GM06990 (cell line): ENCODE measurements at places on chromosomes 11 and 22.

- DNase-seq = no peak
These were observed 67.7 kb downstream of the THAP12 start for GRCh38 chr11:76313271-76313670.

DNA sequence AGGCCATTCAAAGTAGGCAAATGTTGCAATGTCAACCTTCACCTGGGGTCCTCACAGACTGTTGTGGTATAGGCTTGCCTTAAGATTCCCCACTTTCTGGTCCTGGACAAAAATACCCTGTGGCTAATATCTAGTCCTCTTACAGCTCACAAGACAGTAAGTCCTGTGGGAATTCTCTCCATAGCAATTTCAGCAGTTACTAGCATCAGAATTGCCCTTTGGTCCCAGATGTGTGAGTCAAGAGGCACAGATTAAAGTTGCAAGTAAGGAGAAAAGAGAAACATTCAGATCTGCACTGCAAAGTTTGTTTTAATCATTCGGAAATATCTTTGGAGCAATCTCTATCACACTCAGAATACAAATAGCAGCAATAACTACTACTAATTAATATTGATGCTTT lies 420.2 kb downstream of the NTM start:
- no peak for DNase-seq

DNA sequence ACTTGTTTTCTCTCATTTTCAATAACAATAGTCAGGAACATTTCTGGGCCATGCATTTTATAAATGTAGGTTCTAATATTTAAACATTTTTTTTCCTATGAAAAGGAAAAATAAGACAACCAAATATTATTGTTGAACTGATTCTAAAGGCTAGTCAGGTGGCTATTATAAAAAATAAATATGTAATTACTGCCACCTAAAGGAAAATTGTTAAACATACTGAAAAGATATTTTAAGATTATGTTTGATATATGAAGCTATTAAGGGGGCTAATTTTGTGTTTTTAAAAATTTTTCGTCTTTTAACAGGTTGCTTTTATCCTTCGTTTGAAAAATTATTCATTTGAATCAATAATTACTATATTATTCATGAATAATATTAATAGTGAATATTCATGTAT lies 62.2 kb upstream of the FDX1 start:
- no peak for DNase-seq

- no peak for DNase-seq
These were observed 23.3 kb upstream of the PLEKHB1 start for GRCh38 chr11:73622926-73623593.

- no peak for DNase-seq
These were observed 88.8 kb upstream of the CLDN5 start for GRCh38 chr22:19612866-19613572.

DNA sequence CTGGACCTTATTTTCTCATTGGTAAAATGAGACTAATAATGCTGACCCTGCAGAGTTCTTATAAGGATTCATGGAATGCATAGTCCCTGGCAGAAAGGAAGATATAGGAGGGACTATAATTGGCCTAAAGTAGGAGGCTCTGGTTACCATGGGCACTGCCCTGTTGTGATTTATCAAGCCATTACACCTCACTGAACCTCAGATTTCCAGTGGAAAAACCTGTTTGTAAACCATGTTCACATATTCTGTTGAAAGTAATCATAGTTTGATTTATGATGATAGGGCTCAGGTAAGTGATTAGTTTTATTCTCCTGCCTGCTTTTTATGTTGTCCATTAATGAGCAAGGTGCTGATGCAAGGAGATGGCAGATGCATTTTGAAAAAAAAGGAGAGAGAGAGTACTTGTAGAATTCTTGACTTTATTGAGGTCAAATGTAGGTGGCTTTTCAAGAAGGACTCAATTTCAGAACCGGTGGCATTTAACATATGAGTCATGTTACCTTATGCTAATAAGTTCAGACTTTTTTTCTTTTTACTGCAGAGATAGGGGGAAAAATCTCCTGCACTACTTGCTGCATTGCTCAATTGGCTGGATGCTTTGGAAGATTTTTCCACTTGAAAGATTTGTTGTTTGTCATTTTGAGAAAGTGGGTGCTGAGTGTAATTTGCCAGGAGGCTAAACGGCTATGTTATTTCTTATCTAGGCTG lies 14.6 kb downstream of the NF2 start:
- no peak for DNase-seq

DNA sequence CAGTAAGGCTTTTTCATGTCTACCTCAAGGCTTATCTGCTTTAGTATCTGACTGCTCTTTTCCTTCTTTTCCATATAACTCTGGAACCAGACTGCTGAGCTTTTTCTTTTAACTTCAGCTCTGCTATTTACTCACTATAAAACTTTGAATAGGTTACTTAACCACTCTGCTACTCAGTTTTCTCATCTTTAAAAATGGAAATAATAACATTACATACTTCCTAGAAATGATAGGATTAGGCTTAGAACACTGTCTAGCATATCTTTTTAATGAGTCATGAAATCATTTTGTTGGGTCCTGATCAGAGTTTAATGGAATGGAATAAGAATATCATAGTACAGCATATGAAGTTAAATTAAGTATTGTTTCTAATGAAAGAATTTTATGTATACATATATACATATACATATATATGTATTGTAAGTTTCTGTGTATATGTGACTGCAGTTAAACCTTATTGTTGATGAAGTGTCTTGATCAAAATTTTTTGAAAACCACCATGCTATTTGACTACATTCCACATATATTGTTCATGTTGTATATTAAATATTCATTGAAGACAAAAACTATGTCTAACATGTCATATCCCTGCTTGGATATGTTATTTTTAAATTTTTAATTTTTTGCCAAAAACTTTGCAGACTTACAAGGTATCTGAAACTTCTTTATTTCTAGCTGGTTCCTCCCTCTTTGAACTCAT lies 120.2 kb downstream of the METTL15 start:
- no peak for DNase-seq

- no peak for DNase-seq
These were observed 583 bp downstream of the TAF1D start for GRCh38 chr11:93740730-93741093.

GRCh38 chr11:95132956-95133355 lies 43.3 kb downstream of the ENDOD1 start:
- no peak for DNase-seq

DNA sequence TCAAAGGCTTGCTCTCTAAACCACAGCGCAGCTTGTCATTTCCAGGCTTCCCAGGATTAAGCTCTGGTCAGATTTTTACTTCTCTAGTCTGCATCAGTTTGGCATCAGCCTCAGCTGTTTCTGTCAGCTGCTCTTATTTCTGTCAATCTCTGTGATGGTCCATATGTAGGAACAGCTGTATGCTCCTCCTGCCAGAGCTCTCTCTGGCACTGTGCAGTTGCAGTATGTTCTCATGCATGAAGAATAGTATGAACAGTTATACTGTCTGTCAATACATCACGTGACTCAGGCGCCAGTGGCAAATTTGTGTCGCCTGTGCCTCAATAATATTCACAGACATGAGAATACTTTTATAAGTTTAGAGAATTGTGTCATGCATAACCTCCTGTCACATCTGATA lies 6.7 kb downstream of the OR6M1 start:
- DNase-seq = no peak

DNA sequence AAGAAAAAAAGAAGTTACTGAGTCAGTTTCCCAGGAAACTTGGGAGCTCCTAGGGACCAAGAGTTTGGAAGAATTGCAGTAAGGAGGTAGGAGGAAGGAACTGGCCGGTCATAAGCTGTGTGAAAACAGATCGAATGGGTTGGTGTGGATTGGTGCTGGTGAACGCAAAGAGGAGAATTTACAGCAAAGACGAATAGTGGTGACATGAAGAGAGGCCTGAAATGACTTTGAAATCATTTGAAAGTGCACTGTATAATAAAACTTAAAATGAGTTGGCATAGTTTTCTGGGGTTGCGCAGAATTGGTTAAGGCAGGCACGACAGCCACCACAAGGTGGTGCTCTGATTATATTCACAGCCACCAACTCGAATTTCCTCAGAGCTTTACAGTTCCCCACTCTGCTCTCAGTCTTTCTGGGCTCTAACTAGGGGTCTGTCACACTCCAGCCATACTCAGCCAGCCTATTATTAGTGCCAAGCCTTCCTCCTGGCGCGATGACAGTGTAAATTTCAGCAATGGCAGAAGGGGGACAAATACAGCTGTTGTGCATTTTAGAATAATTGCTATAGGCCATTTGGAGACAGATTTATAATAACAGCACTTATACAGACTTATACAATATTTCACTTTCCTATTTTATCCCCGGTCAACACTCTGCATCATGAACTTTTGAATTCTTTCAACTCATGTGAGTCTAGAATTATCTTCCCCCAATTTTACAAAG lies 8.3 kb upstream of the HTR3B start:
- DNase-seq = no peak

GRCh38 chr22:42331014-42331413 lies 60.6 kb upstream of the TCF20 start:
- no peak for DNase-seq

GRCh38 chr11:36447514-36447913 lies 62.6 kb downstream of the TRAF6 start:
- no peak for DNase-seq

- no peak for DNase-seq
These were observed 515.1 kb downstream of the CNTN5 start for GRCh38 chr11:99535819-99536218.

GRCh38 chr22:47386812-47387510 lies 624.5 kb downstream of the TBC1D22A start:
- no peak for DNase-seq

GRCh38 chr11:118689503-118689851 lies 10.0 kb upstream of the TREH start:
- DNase-seq = no peak

- DNase-seq = no peak
These were observed 129.4 kb downstream of the CCDC34 start for GRCh38 chr11:27233654-27234042.
